Stimulated activated CD8-positive, alpha-beta memory T cell treated with anti-CD3 and anti-CD28 coated beads, Interleukin-4, amount 100 ng/mL, for 24 hours (primary cell): ENCODE measurements at places on chromosomes 1 and 21.

GRCh38 chr1:233721004-233721595 lies 107.2 kb downstream of the KCNK1 start:
- DNase-seq = no peak

DNA sequence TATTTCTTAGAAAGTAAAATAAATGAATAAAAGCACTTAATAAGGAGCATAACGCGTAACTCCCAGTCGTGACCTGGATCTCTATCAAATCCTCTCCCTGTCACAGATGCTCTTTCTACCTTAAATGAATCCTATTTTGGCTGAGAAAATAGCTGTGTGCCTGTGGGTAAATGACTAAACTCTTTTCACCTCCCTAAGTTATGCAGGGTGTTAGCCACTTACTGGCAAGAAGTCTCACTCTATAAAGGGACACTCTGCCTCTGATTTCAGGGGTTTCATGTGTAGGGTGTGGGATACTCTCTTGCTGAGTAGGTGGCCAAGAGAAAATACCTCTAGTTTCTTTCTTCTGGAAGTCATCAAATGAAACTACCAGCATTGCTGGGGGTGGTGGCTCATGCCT lies 24.3 kb upstream of the PPP1R15B start:
- DNase-seq = no peak

- DNase-seq = no peak
Observed at GRCh38 chr1:16158993-16159831, 3.3 kb upstream of the EPHA2 start.

GRCh38 chr1:10280439-10281350 lies 70.3 kb downstream of the KIF1B start:
- DNase-seq = no peak

DNA sequence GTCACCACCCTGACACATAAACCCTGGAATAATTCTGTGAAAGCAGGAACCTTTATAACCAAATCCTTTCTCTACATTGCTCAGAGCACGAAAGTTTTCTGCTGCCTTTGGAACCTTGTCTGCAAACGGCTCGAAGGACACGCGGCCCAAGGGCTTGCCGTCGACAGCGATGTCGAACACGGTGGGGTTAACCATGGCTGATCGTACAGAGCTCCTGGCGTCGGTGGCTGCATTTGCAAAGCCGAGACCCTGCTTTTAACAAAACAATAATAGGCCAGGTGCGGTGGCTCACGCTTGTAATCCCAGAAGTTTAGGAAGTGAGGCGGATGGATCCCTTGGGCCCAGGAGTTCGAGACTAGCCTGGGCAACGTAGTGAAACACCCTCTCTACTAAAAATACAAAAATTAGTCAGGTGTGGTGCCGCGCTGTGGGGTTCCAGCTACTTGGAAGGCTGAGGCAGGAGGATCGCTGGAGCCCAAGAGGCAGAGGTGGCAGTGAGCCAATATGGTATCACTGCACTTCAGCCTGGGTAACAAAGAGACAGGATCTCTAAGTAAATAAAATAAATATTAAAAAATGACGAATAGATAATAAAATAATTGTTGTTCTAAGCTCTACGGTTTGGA lies 2.2 kb upstream of the EIF2B3 start:
- no peak for DNase-seq

GRCh38 chr1:206785182-206785765 lies 13.0 kb upstream of the IL10 start:
- no peak for DNase-seq

DNA sequence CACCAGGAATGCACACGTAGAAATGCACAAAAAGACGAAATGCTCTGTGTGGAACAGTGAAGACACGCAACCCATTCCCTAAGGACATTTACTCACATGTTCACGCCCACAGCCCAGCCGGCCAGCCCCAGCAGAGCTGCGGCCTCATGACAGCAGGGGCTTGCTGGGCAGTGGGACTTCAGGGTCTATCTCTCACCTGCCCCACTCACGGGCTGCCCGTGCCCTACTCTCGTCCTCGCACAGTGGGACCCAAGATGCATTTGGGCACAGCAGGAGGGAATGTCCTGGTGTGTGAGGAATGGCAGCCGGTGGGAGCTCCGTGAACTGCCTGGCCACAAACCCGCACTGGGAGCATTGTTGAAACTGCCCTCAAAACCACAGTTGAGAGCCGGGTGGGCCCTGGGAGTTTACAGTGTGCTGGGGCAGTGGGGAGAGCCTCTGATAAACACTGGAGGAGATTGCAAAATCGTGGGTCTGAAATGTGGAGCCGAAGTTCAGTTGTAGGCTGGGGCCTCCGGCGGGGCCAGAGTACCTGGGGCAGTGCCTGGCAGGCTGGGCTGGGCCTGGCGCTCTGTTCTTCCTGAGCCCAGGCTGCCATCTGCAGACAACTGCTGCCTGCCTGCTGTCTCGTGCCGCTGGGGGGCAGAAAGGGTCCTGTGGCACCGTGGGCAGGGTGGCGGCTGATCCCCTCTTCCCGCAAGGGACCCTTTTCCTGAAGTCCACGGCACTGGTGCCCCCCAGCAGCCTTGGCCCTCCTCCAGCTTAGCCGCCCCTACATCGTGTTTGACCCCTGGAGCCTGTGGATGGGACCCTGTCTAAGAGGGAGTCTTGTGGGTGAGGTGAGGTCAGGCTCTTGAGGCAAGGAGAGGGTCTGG lies 20.7 kb upstream of the POFUT2 start:
- no peak for DNase-seq
